ENCODE measurements at places on chromosomes 1 and 21.

GRCh38 chr1:37653906-37654305 is 19.2 kb upstream of the RSPO1 start:
- no peak for DNase-seq

DNA sequence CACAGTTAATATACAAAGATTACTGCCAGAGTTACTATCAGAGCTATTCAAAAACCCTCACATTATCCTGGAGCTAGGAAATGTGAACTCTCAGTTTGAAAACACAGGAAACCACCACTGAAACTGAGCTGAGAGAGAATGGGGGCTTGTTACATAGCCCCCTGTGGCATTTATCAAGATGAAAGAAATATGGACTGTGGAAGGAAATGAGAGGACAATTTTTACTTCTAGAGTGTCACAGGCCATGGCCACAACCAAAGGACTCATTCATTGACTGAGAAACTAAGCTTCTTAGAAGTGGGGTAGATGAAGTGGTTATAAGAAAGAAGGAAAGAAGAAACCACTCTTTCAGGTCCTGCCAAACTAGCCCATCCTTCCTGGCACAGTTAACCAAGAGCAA is 25.3 kb downstream of the DSTYK start:
- no peak for DNase-seq

DNA sequence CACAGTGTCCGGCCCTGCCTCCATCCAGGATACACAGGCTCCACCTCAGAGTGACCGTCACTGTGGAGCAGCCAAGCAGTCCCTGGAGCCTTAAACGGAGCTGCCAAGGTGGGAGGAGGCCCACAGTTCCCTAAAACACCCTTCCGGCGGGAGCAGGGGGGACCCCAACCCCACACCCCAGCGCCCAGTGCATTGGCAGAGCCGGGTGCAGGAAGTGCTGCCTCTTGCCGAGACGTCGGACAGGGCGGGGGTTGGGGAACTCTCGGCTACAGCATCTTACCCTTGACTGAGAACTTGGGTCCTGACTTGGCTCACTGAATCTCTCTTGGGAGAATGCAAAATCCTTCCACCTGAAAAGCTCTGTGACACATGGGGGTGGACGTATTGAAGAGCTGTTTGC is 38.7 kb upstream of the TMEM51 start:
- no peak for DNase-seq

DNA sequence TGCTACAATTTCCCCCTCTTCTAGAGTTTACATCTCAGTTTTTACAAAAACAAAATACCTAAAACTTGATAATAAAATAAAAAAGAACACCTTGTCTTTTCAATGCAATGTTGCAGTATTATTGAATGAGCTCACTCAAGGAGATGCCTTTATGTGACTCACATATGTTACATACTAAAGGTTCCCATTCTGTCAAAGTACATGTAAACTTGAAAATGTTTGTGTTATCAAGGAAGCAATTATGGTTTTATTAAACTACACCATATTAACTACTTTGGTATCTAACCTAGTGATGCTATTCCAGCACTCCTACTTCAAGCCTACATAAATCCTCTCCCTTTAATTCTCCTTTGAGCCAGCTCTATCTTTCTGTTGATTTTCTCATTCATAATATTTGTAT is 658.3 kb downstream of the PTPRC start:
- no peak for DNase-seq

DNA sequence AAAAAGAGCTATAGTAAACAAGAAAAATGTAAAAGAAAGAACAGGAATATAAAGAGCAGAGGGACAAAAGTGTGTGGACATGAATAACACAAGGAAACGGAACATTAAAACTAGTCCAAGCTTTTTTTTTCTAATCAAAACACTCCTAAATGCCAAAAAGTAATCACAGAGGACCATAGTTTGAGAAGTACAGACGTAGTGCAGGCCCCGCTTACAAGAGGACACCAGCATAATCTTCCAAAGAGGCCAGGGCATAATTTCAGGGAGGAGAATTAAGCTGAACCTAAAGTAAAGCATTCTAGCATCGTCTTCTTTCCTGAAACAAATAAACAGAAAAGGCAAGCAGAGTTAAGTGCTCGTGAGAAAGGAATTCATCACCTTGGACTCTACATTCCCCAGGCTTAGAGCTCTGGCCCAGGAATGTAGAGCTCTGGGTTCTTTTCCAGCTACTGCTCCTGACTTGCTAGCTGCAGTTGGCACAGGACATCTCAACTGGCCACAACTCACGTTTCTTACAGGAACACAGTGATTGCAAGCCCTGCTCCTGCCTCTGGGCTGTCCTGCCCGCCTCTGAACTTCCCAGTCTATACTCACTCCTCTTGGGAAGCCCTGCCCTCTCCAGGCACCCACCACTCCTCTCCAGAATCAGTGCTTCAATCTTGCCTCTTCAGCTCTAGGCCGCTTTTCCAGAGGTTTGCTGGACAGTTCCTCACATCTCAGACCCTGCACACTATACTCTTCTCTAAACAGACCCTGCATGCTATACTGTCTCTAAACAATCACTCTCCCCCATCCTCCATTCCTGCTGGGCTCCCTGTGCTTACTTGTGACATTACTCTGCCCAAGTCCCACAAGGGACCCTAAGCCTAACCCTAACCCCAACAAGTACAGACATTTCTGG is 9.8 kb downstream of the RGS8 start:
- no peak for DNase-seq

- no peak for DNase-seq
Observed at GRCh38 chr1:220347654-220348175, 75.5 kb upstream of the RAB3GAP2 start.

DNA sequence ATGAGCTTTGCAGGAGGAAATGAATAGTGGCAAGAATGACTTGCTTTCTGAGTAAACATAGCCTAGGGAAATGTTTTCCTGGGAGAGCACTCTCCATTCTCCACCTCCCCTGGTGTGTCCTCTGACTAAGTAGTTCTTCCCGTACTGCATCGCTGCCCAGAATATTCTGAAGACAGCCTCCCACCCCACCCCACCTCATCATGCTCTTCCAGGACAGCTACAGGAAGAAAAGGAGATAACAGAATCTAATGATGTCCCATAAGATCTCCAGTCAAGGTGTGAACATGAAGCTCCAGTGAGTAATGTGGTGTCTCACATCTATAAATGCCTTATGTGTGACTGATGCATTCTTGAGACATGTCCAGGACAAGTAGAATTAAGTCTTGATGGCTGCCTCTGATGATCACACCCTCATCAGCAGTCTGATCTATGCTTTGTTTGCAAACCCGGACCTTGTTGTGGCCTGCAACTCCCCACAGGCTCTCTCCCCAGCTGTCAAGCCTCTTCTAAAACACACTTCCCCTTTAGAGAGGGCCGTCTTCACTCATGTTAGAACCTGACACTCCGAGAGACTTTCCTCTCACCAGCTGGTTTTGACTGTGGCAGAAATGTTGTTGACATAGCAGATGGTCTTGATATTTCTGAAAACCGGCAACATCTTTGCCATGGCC is 183.0 kb downstream of the CYYR1 start:
- no peak for DNase-seq

GRCh38 chr1:42206164-42206563 is 41.6 kb upstream of the GUCA2A start:
- no peak for DNase-seq

DNA sequence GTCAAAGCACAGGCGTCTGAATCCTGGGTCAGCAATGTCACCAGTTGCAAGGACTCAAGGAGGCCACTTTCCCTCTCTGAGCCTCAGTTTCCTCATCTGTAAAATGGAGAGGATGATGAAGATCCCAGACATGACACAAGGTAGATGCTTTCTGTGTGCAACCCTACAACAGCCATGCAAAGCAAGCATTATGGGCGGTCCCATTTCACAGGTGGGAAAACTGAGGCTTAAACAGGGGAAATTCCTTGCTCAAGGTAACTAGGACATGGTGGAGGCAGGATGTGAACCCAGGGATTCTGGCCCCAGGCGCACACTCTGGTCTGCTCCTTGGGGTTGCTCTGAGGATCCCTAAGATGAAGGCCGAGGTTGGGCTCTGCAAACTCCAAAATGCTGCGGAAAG is 311.0 kb downstream of the PTPRU start:
- no peak for DNase-seq

GRCh38 chr1:51115714-51116404 is 13.8 kb downstream of the C1orf185 start:
- DNase-seq = no peak

GRCh38 chr1:20411196-20411980 is 74.6 kb downstream of the CAMK2N1 start:
- no peak for DNase-seq

GRCh38 chr1:47835409-47835808 is 161.8 kb downstream of the TRABD2B start:
- DNase-seq = no peak

GRCh38 chr1:234771642-234772344 is 161.8 kb upstream of the IRF2BP2 start:
- no peak for DNase-seq

GRCh38 chr1:196381544-196381943 is 226.7 kb downstream of the KCNT2 start:
- DNase-seq = no peak

- no peak for DNase-seq
Observed at GRCh38 chr1:36467027-36467410, 2.8 kb upstream of the MRPS15 start.

DNA sequence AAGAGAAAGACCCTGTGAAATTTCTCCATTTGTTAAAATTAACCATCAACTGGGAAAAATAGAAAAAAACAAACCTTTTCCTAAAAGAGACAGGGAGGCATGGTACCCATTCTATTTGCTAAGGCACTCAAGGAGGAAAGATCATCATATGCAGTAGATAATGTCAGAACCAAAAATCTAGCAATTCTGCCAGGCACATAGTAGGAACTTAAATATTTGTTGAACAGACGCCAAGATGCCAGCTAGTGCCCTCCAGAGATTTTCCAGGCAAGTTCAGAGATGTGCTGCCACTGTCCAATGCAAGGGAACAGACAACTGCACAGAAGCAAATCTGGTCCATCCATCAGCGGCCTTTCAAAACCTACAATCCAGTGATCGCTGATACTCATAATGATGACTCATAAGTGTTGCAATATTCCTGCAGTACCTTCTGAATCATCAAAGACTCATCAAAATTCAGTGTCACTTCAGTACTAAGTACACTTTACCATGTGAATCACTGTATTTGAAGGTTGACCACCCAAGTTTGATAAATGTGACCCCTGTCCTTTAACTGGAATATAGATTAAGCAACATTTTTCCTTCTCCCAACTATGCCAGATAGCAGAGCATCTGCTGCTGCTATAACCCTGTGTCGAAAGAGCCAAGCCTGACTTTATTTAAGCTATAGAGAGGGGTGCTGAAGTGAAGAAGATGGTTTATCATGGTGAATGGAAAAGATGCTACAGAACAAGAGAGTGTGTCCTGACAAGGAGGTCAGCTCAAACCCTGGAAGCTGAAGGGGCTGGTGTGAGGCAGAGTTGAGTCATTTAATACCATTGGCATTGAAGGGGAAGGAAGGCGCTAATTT is 99.1 kb downstream of the MT1HL1 start:
- no peak for DNase-seq

GRCh38 chr1:26961826-26962225 is 1.6 kb upstream of the KDF1 start:
- DNase-seq = no peak

DNA sequence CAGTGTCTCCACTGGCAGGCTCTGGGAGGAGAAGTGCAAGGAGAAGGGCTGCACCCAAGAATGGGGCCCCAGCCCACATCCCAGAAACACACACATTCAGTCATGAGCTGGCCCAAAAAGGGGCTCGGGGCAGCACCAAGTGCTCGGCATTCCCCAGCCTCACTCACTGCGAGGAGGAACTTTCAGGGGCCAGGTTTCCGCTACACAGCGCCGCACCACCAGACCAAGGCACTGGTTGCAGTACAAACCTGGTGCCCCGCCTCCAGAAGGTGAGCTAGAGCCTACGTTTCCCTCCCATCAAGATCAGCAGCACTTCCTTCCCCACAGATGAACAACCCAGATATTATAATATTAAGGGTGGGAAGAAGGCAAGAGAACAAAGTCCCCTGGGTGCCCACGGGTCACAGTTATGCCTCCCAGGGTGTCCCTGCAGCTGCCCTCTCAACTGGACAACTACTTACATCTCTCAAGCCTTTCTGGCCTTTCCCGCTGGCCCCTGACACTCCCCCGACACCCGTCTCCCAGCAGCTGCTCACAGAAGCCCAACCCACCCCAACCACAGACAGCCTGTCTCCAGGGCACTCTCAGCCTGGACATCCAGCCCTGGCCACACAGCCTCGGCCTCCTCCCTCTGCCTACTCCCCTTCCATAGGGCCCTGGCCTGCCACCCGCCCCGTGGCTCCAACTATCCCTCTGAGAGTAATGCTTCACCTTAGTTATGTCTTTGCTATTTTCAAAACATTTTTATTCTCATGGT is 3.8 kb downstream of the PBXIP1 start:
- peak; percentile 83 for DNase-seq

GRCh38 chr1:248748211-248748610 is 7.3 kb downstream of the LYPD8 start:
- no peak for DNase-seq

DNA sequence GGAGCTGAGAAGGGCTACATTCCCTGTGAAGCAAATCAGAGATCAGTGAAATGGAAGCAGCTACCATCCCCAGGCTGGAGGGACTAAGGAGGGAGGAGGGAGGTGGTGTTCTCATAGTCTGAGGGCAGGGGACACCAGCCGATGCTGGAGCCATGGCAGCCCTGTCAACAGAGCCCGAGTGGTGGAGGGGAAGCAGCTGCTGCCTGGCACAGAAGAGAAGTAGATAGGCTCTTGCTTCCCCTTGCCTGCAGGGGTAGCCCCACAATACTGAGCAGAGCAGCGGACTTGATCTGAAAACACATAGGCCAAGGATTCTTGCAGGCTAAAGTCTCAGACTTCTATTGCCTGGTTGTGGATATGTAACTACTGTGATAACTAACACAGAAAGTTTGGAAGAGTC is 255.1 kb downstream of the FGGY start:
- DNase-seq = no peak

GRCh38 chr1:33943978-33944377 is 80.1 kb downstream of the HMGB4 start:
- no peak for DNase-seq

DNA sequence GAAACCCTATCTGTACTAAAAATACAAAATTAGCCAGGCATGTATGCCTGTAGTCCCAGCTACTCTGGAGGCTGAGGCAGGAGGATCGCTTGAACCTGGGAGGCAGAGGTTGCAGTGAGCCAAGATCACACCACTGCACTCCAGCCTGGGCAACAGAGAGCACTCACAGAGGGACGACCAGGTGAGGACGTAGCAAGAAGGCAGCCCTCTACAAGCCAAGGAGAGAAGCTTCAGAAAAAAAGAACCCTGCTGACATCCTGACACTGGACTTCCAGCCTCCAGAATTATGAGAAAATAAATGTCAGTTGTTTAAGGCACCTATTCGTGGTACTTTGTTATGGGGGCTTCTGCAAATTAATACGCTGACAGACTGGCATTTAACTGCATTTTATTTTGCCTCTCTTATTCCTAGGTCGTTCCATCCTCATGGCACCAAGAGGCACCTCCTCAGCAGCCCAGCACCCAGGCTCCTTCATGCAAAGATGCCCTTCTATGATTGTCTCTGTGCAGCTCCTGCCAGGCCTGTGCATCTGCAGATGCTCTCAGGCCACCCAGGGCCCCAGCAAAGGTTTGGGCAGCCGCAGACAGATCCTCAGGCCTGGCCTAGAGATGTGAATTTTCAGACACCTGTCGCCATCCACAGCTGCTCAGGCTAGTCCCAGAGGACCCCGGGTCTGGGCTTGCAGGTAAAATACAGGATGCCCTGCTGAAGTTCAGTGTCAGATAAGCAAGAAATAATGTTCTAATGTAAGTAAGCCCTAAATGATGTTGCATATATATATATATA is 86.0 kb upstream of the COX20 start:
- no peak for DNase-seq
